ENCODE measurements at places on chromosomes 11 and 22.

DNA sequence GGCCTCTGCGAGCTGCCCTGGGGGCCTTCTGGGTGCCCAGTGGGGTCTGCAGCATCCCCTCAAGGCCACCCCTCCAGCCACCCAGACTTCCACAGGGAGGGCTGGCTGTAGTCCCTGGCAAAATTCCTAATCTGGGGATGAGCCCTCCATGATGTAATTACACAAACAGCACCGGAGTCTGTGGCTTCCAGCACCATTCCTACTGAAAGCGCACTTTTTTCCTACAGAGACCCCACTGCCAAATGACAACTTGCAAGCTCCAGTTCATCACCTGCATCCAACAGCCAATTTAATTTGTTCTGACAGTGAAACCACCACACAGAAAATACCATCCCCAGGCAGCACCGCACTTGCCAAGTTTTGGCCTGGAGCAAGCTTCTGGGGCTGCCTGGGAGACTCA is 70.4 kb downstream of the TRMU start:
- no peak for DNase-seq

GRCh38 chr22:41152902-41153301 is 52.2 kb upstream of the L3MBTL2 start:
- no peak for DNase-seq

GRCh38 chr22:39220890-39221850 is 23.6 kb downstream of the PDGFB start:
- DNase-seq, result peak; percentile 71

DNA sequence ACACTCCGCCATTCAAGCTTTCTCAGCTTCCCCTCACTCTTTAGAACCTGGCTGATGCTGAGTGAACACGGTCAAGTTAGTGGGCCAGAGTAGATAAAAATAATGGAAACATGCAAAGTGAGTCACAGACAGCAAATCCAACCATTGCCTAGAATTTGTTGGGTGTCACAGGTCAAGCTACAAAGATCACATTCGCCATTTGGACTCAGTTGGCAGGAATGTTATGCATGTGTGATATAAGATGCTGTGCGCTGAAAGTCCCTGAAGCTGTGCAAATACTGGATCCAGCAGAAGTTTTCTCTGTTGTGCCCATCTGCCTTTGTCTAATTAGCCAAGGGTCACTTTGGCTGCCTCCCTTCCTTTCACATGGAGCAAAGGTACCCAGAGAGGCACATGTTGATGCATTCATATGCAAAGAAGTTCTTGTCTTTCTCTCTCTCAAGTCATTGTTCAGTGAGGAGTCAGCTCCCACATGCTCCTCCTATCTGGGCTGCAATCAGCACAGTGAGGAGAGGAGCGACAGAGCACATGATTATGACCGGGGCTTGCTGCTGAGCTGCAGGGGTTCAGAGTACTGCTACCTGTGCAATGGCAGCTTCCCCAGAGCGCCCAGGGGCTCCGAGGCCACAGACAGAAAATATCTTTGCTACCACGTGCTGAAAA is 39.7 kb downstream of the FLI1 start:
- DNase-seq, result no peak
